NCI-H1436 treated with DMSO at 0.1 percent for 48 hours (cell line): ENCODE measurements at places on chromosomes 7 and 10.

GRCh38 chr10:89399956-89400355 lies 7.5 kb downstream of the IFIT1 start:
- no peak for DNase-seq

DNA sequence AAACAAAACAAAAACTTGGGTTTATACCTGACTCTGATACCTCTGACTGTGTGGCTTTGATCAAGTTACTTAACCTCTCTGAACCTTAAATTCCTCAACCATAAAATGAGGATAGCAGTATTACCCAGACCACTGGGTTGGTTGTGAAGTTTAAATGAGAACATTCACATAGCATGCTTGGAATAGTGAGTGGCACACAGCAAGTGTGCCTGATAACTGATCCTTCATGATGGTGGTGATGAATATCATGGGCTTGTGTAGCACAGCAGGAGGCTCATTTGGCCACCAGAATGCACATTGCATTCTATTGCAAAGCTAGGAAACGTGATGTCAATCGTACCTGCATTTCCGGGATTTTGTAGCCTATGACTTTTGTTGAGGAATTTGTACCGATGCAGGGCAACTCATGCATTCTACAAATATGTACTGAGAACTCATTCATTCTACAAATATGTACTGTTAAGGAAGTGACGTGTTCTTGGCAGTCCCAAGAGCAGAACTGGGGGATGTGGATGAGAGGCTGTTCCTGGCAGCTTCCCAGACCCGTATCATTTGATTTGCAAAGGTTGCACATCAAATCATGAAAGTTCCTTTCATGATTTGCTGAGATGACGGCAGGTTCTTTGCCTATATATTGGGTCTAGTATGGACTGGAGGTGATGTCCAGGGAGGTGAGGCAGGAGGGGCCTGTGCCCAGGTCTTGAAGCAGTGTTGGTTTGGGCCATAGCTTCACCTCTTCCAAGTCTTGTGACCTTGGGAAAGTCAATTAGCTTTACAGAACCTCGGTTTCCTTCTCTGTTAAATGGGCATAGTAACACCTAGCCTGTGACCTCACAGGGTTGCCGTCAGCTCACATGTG lies 94.6 kb upstream of the SMNDC1 start:
- DNase-seq = no peak

GRCh38 chr10:2867788-2868299 lies 199.5 kb upstream of the PFKP start:
- no peak for DNase-seq

DNA sequence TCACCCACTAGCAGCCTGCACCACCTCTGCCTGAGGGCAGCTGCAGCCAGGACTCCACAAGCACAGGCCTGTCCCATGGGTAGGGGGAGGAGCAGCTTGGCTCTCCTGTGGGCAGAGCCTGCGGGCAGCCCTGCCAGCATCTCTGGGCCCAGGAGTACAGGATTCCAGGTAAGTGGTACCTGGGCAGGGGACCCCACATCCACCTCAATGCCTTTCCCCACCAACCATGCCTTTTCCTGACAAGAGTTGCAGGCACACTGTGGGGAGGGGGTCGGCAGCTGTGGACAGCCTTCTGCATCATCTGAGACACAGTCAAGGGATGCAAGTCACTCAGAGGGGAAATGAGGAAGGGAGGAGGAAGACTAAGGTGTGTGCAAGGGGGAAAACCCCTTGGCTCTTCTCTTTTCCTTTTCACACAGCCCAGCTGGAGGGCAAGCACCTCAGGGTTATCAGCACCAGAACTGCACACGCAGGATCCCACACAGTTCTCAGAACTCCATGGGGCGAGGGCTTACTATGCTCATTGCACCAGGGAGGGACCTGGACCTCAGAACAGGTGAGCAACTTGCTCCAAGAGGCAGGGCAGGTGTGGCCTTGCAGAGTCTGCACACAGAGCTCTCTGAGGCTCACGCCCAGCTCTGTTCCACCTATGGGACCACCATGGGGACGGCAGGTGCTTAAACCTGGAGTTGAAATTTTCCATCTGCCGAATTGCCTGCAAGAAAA lies 16.5 kb upstream of the ANTXRL start:
- DNase-seq = no peak

- no peak for DNase-seq
Observed at GRCh38 chr7:26048663-26049062, 103.3 kb upstream of the NFE2L3 start.

GRCh38 chr10:122650331-122650730 lies 49.3 kb downstream of the C10orf120 start:
- DNase-seq = no peak

DNA sequence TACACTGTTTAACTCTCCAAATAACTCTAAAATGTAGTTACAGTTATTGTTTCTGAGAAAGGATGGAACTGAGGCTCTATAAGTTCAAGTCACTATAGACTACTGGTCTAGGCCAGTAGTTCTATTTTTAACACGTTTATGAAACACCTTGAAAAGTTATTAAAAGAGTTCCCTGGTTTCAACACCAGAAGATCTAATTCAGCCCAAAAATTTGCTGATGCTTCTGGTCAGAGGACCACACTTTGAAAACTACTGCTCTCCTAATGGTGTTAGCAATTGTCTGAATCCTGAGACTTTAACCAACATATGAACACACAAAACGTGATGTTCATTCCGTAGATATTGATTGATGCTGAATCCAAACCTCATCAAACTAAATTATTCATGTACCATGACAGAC lies 658.6 kb upstream of the STEAP1 start:
- DNase-seq = no peak

DNA sequence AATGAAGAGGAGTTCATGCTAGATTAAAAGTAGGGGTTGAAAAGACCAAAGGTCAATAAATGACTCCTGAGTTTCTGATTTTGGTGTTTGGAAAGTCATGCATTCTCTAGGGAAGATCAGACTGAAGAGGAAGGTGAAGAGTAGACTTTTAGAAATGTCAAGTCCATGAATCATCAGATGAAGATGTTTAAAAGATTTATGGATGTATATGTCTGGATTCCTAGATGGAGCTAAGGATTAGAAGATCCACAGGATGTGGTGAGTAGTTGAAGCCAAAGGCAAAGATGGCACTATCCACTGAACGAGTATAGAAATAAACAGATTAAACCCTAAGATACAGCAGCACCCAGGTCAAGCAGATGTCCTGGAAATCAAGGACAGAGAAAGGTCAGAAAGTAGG lies 298.5 kb downstream of the GPAM start:
- DNase-seq = no peak

DNA sequence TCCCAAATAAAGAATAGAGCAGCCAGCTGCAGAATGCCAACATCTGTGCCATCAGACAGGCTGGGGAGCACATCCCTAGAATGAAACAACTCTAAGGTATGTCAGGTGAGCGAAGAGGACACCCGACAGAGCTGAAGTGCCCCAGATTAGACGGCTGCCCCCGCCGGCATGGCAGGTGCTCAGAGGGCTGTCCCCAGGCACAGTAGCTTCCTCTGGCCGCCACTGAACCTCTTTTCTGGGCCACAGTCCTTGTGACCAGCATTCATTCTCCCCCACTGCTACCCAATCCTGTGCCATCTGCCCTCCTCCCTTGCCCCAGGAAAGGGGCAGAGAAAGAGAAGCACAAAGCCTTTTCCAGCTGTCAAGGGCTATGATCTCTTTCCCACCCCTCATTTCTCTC lies 41.7 kb downstream of the RGS10 start:
- no peak for DNase-seq

DNA sequence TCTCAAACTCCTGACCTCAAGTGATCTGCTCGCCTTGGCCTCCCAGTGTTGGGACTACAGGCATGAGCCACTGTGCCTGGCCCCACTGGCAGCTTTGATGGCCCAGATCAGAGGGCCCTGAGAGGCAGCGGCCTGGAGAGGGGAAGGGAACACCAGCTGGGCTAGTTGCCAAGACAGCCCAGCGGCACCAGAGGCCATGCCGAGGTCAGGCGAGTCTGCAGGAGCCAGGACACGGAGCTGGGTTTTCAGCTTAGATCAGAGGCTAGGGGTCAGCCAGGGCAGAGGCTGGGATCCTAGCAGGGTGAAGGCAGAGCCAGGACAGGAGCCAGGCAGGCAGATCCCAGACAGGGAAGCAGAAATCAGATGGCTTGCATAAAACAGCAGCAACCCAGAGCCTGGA lies 92.9 kb downstream of the MYL10 start:
- DNase-seq = no peak
